Activated CD4-positive, alpha-beta T cell treated with anti-CD3 and anti-CD28 coated beads, Interleukin-2, amount 10 ng/mL, durations not matched to agents 7 days and 5 days (primary cell): ENCODE measurements at places on chromosomes 5 and 9.

GRCh38 chr9:120436446-120436845 lies 143.5 kb downstream of the CDK5RAP2 start:
- no peak for DNase-seq

GRCh38 chr9:117704024-117704575 lies at the start of gene TLR4:
TSS of gene TLR4 (plus strand) at chr9:117704403. CDS start at chr9:117704473, 70 bp downstream.
- DNase-seq = no peak

DNA sequence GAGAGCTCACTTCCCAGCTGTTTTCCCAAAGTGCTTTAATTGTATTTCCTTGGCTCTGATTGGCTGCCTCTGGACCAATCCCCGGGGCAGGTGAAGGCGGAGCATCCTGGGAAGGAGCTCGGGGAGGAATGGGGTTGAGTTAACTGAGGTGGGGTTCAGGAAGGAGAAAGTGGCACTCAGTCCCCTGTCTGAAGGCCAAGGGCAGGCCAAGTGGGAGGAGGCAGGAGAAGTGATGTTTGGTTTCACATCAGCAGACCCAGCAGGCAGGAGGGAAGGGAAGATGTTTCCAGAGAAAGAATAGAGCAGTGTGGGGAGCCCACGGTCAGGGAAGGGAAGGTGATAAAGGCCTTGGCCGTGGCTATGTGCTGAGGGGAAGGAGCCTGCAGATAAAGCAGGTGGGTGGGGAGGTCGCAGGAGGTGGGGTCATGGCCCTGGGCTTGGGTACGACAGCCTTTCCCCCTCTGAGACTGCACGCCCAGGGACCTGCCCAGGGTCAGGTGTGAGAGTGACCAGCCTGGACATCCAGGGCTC lies 3.1 kb downstream of the TSPAN17 start:
- DNase-seq = no peak

DNA sequence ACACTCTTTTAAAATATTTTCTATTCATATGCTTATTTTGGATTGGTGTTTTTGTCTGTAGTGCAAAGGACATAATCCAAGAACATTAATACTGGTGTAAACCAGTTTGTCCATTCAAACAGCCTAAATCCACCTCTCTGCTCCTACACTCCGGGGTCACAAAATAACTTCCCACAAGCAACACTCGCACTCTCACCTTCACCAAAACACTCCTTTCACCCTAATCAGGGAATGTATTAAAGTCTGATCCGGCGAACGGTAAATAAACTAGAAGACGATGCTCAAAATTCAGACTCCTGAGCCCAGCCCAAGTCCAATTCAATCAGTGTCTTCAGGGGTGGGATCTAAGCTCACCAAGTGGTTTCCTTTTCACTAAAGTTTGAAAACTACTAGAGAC lies 649 bp downstream of the AP3B1 start:
- DNase-seq = no peak

- DNase-seq = no peak
Measured at GRCh38 chr5:109374625-109375024, 35.1 kb downstream of the PJA2 start.

DNA sequence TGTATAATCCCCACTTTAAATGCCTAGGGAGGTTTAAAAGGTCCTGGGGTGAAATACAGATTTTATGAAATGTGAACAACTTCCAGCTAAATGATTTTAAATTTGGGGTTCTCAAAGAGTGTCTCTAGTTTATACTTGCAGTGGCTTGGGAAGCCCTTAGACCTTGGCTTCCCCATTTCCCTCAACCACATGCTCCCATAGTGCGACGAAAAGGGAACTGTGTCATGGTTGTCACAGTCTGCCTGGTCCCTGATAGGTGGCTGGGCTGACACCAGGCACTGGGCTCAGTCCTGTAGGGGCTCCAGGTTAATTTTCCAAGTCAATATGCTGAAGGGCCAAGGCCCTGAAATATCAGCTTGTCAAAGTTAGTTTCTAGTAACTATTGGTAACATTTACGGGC lies 10.4 kb upstream of the CXCL14 start:
- DNase-seq = no peak

DNA sequence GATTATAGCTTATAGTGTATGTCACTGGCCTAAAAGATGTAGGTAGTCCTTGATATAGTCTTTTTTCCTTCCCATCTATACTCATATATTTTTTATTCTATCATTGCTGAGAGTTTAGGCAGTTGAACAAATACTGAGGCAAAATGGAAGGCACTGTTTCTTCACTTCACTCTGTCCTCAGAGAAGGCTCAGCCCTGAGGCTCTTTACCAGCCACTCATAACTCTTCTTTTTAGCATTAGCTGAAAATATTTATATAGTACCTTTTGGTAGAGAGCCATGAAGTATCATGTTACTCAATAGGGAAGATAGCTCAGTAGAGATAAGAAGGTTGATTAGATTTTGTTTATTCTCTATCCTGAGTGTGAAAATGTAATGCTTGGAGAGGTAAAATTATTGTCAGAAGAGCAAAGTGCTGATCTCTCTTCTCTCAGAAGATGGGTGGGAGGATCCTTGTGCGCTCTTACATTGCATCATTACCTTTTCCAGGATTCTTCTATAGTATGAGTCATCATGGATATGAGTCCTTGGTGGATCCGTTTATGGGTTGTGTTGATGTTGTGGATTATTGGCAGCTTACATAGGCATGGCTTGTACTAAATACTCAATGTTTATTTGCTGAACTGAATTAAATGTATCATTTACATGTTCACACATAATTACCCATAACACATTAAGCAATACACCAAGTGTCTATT lies 88.1 kb downstream of the ANXA1 start:
- no peak for DNase-seq

- DNase-seq = no peak
Measured at GRCh38 chr5:154540600-154540999, 62.6 kb upstream of the HAND1 start.

- no peak for DNase-seq
Measured at GRCh38 chr9:132739710-132740310, 69.5 kb downstream of the GTF3C4 start.

DNA sequence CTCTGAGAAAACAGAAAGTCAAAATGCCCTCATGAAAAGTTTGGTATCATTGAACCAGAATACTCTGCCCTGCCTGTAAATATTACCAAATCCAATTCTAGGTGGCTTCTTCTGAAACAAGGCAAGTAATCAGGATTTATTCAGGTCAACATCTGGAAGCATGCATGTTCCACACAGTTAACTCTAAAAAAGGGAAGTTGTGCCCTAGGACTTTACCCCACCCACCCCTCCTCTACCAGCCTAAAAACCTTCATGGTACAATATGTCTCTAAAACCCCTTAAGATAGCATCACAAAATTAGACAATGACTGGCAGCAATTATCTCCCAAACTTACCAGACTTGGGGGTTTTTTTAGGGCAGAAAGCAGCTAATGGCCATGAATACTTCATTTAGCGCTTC lies 414.8 kb upstream of the SLC30A5 start:
- no peak for DNase-seq

DNA sequence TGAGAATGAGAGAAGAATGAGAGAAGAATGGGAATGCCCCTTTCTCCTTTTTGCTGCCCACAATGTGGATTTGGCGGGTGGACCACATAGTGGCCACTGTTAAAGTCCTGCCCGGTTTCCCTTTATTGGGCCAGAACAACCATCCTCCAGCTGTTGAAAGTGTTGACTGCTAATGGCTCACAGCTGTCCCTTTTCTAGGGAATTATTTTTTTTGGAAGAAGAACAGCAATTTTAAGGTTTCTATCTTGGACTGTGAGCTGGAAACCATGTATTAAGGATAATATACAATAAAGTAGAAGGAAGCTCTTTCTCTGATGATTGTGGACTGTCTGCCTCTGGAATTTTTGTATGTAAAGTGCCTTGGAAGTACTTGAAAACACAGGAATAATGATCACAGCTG lies 185.9 kb downstream of the DMRT2 start:
- no peak for DNase-seq

GRCh38 chr5:74639807-74640449 lies 600 bp downstream of the ENC1 start:
- peak; percentile 47 for DNase-seq

GRCh38 chr5:155953335-155953734 lies 373.6 kb upstream of the SGCD start:
- DNase-seq = no peak

- DNase-seq = peak; percentile 33
Measured at GRCh38 chr9:38621434-38622287, 1.3 kb upstream of the ANKRD18A start.
